ENCODE measurements at places on chromosomes 3 and 15.

DNA sequence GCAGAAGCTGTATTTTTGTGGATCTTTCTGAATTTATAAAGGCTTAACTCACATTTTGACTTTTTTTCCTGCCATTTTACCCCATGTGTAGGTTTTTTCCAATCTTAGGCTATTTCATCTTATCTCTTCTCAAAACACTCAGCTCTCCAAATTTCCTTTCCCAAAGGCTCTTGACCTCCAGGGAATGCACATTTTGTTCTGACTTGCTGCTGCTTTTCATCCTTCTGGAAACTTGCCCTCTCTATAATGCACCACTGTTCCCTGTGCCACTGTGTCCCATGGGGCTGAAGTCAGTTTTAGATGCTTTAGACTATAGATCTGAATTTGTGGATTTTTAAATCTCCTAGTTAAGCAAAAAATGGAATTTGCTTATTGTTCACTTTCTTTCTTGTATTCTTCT, 9.1 kb downstream of the PYDC2 start:
- no peaks in the 10 kb centered on the region for H3K4me1 ChIP-seq
- H3K27ac ChIP-seq, result no peak overlapping the region
- H3K27me3 ChIP-seq, result no peaks in the 10 kb centered on the region
- no peaks in the 10 kb centered on the region for H3K36me3 ChIP-seq
- no peak for DNase-seq

GRCh38 chr3:148512648-148513047, 185.1 kb upstream of the AGTR1 start:
- no peak overlapping the region for H3K4me3 ChIP-seq
- no peaks in the 10 kb centered on the region for H3K4me1 ChIP-seq
- no peaks in the 10 kb centered on the region for H3K27me3 ChIP-seq
- no peak for DNase-seq
- H3K36me3 ChIP-seq, result no peaks in the 10 kb centered on the region

DNA sequence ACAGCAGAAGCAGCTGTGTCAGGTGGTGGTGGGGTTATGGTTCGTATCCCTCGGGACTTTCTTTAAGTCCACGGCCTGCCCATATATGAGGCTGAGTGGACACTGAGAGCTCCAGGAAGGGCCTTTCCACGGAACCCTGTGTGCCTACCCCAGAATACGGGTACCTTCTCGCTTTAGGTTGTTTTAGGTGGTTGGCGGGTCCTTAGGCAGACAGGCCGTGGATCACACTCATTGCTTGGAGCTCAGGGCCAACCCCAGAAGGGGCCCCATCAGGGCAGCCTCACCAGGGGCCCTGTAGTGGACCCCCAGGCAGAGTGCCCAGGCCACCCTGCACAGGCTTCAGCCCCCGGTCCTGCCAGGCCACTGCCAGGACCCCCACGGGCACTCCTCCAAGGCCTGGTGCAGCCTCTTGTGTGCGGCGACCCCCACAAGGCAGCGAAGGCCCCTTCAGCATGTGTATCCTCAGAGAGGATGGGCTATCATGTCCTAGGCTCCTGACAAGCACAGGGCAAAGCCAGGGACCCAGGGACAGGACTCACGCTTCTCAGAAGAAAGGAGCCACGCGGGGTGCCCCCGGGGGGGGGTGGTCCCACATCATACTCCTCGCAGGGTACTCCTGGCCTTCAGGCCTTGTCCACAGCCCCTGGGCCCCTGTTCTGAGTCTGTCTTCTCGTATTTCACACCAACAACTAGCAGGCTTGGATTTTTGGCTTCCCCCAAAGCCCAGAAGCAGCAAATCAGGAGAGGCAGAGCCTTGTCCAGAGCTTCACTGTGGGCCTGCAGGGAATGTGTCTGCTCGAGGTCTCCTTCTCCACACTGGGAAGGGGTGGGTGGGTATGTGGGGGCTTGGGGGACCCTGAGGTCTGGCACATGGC, 93.4 kb downstream of the LRRK1 start:
- peaks cover 41% of the 10 kb centered on the region for H3K4me1 ChIP-seq
- H3K4me3 ChIP-seq, result no peak overlapping the region
- H3K27ac ChIP-seq, result peak overlapping the region; percentile 46
- H3K36me3 ChIP-seq, result peaks cover 23% of the 10 kb centered on the region
- no peaks in the 10 kb centered on the region for H3K27me3 ChIP-seq

GRCh38 chr15:100372739-100373119, 31.0 kb upstream of the ADAMTS17 start:
- no peak overlapping the region for H3K27ac ChIP-seq
- H3K36me3 ChIP-seq, result no peaks in the 10 kb centered on the region
- DNase-seq, result no peak
- H3K4me3 ChIP-seq, result no peak overlapping the region
- no peaks in the 10 kb centered on the region for H3K27me3 ChIP-seq

DNA sequence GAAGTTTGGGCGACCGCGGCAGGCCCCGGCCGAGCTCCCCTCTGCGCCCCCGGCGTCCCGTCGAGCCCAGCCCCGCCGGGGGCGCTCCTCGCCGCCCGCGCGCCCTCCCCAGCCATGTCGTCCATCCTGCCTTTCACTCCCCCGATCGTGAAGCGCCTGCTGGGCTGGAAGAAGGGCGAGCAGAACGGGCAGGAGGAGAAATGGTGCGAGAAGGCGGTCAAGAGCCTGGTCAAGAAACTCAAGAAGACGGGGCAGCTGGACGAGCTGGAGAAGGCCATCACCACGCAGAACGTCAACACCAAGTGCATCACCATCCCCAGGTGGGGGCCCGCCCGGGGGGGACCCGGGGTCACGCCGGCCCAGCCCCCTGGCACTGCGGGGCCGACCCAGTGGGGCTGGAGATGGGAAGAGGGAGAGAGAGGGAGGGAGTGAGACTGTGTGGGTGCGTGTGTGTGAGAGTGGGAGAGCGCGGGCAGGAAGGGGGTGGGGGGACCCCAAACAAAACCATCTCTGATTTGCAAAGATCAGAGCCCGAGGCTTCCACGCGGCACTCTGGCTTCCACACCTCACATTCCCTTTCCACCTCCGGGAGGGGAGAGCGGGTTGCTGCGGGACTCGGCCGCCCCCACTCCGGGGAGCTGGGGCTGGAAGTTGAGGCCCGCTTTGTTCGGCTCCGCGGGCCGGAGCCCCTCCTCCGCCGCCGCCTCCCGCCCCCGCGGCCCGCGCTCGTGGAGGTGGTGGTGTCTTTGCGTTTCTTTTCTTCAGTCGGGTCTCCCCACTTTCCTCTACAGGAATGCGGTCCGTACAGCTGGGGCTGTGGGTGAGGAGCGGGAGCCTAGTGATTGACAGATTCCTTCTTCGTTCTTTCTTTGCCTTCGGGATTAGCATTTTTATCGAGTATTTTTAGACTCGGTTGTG, 898 bp downstream of the SMAD3 start:
- peak overlapping the region; percentile 95 for H3K27ac ChIP-seq
- peak; percentile 39 for DNase-seq
- no peaks in the 10 kb centered on the region for H3K27me3 ChIP-seq
- H3K36me3 ChIP-seq, result peaks cover 27% of the 10 kb centered on the region

DNA sequence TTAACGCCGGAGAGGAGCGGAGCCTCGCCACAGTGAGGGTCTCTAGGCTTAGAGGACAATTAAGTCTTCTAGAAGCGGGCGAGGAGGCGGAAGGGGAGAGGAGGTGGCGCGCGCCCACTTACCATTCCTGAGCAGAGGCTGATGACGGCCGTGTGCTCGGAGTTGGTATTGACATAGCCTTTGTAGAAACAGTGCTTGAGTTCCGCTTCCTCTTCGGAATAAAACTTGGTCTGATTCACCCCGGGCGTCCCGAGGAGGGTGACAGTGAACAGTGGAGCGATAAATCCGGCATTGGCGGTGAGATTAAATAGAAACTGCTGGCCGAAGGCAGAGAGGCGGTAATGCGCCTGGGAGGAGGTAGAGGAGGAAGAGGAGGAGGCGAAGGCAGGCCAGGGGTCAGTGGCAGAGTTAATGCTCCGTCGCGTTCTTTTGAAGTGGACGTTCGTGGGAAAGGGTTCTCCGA, 1.3 kb downstream of the ADAMTS9 start:
- peaks cover 10% of the 10 kb centered on the region for H3K4me1 ChIP-seq
- H3K27me3 ChIP-seq, result no peaks in the 10 kb centered on the region

DNA sequence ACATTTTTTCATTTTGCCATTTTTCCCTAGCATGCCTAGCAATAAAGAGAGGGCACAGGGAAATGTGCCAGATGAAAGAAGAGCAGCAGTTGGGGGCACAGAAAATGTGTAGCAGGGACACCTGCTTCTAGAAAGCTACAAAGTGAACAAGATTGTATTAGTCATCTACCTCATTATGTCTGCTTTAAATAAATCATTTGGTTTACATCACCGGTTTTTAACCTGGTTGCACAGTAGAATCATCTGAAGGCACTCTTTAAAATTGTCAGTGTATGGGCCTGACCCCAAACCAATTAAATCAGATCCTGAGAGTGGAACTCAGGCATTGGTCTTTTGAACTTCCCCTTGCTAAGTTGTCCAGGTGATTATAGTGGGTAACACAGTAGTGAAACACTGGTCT, 73.8 kb downstream of the ZBBX start:
- H3K4me1 ChIP-seq, result no peaks in the 10 kb centered on the region
- no peak overlapping the region for H3K27ac ChIP-seq
- no peak overlapping the region for H3K4me3 ChIP-seq
- no peaks in the 10 kb centered on the region for H3K27me3 ChIP-seq
- no peaks in the 10 kb centered on the region for H3K36me3 ChIP-seq
- DNase-seq, result no peak

GRCh38 chr3:53242642-53243041, 13.2 kb downstream of the TKT start:
- H3K27ac ChIP-seq, result peak overlapping the region; percentile 54
- H3K27me3 ChIP-seq, result no peaks in the 10 kb centered on the region
- peaks cover 61% of the 10 kb centered on the region for H3K36me3 ChIP-seq
- peaks cover 49% of the 10 kb centered on the region for H3K4me1 ChIP-seq
- no peak for DNase-seq

- no peak overlapping the region for H3K4me3 ChIP-seq
- H3K27ac ChIP-seq, result no peak overlapping the region
Measured at GRCh38 chr3:159859424-159859823, 129.2 kb upstream of the IL12A start.

DNA sequence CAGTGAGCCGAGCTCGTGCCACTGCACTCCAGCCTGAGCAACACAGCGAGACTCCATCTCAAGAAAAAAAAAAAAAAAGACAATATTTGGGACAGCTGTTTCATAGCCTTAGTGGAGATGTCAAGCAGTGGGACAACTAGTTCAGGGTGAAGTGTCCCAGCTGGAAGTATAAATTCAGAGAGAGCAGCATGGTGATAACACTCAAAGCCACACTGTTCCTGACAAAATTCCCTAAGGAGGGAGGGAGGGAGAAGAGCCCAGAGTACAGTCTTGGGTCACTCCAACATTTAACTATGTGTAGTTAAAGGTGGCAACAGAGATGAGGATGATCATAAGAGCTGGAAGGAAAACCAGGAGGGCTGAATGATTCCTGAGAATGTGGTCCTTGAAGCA, 21.1 kb upstream of the IP6K2 start:
- H3K27ac ChIP-seq, result no peak overlapping the region
- DNase-seq, result no peak
- no peaks in the 10 kb centered on the region for H3K36me3 ChIP-seq
- H3K4me3 ChIP-seq, result no peak overlapping the region
- H3K27me3 ChIP-seq, result no peaks in the 10 kb centered on the region

GRCh38 chr15:82158811-82159210, 103.7 kb downstream of the EFL1 start:
- peaks cover 14% of the 10 kb centered on the region for H3K4me1 ChIP-seq
- DNase-seq, result no peak
- peaks cover 8% of the 10 kb centered on the region for H3K36me3 ChIP-seq
- H3K4me3 ChIP-seq, result no peak overlapping the region
- H3K27ac ChIP-seq, result no peak overlapping the region
- H3K27me3 ChIP-seq, result no peaks in the 10 kb centered on the region

DNA sequence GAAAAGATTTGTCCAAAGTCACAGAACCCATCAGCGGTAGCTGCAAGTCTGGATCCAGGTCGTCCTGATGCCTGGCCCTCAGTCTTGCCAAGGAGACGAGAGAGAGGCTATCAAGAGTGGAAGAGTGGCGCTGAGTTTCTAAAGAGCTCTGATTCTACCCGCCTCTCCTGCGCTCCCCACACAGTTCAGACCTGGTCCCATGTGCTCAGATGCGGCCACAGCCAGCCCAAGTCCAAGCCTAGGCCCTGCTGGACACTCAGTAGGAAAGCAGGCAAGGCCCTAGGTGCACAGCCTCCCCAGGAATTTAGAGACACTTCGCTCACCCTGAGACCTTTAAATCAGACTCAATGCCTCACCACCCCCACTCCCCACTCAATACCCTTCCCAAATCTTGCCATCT, 32.4 kb downstream of the CCDC12 start:
- peaks cover 42% of the 10 kb centered on the region for H3K36me3 ChIP-seq
- H3K4me1 ChIP-seq, result peaks cover 38% of the 10 kb centered on the region
- H3K27ac ChIP-seq, result no peak overlapping the region
- DNase-seq, result no peak
- no peaks in the 10 kb centered on the region for H3K27me3 ChIP-seq

DNA sequence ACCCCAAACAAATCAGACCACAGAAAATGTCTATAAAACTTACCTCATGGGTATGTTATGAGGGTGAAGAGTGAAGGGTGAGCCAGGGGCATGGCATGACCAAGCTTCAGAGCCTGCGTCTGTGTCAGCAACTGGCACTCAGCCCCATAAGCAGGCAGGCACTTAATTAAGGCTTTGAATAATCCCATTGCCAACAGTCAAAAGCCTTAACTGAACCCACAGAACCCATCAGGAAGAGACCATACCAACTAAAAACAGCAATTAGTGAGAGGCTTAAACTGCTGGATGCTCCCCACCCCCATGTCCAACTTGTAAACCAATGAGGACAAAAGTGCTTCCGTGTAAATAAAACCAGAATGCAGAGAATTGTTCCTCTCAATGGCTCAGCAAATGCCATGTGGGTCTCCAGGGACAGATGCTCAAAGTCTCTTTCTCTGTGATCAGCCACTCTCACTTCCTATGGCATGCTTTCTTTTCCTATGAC, 126.0 kb downstream of the MYLK start:
- no peaks in the 10 kb centered on the region for H3K27me3 ChIP-seq
- no peak overlapping the region for H3K4me3 ChIP-seq
- peak; percentile 55 for DNase-seq
- no peaks in the 10 kb centered on the region for H3K36me3 ChIP-seq
- peaks cover 54% of the 10 kb centered on the region for H3K4me1 ChIP-seq
- H3K27ac ChIP-seq, result peak overlapping the region; percentile 64

DNA sequence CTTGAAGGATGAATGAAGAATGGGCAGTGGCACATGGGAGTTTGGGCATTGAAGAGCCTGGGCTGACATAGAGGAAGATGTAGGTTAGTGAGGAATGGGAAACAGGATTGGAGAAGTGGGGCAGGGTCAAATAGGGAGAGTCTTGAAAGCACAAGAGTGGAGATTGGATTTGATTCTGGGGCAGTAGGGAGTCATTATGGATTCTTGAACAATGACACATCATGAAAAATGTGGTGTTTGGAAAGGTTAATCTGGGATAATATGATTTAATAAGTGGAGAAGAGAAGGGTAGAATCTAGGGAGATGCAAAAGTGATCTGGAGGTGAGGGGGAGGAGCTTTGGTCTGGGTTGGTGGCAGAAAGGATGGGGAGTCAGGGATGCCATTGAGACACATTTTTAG, 45.4 kb upstream of the ROPN1 start:
- H3K4me3 ChIP-seq, result no peak overlapping the region
- no peaks in the 10 kb centered on the region for H3K27me3 ChIP-seq
- H3K36me3 ChIP-seq, result peaks cover 7% of the 10 kb centered on the region
- peaks cover 17% of the 10 kb centered on the region for H3K4me1 ChIP-seq
- H3K27ac ChIP-seq, result no peak overlapping the region

GRCh38 chr3:105502333-105502732, 135.6 kb downstream of the ALCAM start:
- H3K27me3 ChIP-seq, result no peaks in the 10 kb centered on the region
- no peaks in the 10 kb centered on the region for H3K36me3 ChIP-seq
- no peak overlapping the region for H3K4me3 ChIP-seq
- no peaks in the 10 kb centered on the region for H3K4me1 ChIP-seq
- H3K27ac ChIP-seq, result no peak overlapping the region

- no peaks in the 10 kb centered on the region for H3K36me3 ChIP-seq
- DNase-seq, result no peak
- H3K4me1 ChIP-seq, result no peaks in the 10 kb centered on the region
- H3K27ac ChIP-seq, result no peak overlapping the region
Measured at GRCh38 chr3:59607656-59608055, 557.8 kb upstream of the CFAP20DC start.
